ENCODE measurements at places on chromosomes 1 and 21. TPM values are rescaled to one million over a fixed set of nuclear protein-coding genes. Genes with fewer than 3 reads are reported as not detected.

RRP1B gene
- 25.5 TPM for total RNA-seq

TMEM269 gene
- total RNA-seq, result 0.21 TPM

KIF17 gene
- 15.0 TPM for total RNA-seq

BTG2 gene
- total RNA-seq, result 57.9 TPM

HAO2 gene
- not detected for total RNA-seq

C1QC gene
- total RNA-seq, result not detected

NUAK2 gene
- 4.3 TPM for total RNA-seq

FCRL2 gene
- total RNA-seq, result not detected

CLCNKB gene
- 19.0 TPM for total RNA-seq

PLPP3 gene
- total RNA-seq, result 58.2 TPM

GPR37L1 gene
- total RNA-seq, result not detected

MYCL gene
- 8.1 TPM for total RNA-seq

SYT6 gene
- total RNA-seq, result not detected

URB2 gene
- 5.4 TPM for total RNA-seq

CASQ1 gene
- 28.3 TPM for total RNA-seq

ANKRD34A gene
- total RNA-seq, result 4.3 TPM

DNA sequence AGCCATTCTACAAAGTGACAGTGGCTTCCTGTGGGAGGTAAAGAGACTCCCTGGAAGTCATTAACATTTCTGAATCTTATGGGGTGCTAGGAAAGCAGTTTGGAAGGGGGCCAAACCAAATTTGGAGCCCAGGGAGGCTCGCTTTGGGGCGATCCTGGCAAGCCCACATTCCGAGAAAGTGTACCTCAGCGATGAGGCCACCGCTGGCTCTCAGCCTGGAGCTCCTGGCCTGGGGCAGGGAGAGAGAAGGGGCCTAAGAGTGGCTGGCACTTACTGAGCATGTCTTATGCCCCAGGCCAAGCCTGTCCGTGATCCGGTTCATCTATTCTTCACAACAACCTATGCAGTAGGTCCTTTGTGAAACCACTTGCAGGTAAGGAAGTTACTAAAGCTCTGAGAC, 98.8 kb downstream of the CCDC185 start:
- no peaks in the 10 kb centered on the region for H3K27me3 ChIP-seq
- no peak overlapping the region for H3K27ac ChIP-seq
- H3K4me1 ChIP-seq, result peaks cover 8% of the 10 kb centered on the region
- H3K4me3 ChIP-seq, result no peak overlapping the region

GRCh38 chr1:206581571-206581981, 30.7 kb downstream of the EIF2D start:
- DNase-seq, result peak; percentile 38
- peaks cover 3% of the 10 kb centered on the region for H3K4me1 ChIP-seq
- H3K27ac ChIP-seq, result no peak overlapping the region
- no peak overlapping the region for H3K4me3 ChIP-seq
- no peaks in the 10 kb centered on the region for H3K27me3 ChIP-seq
- peaks cover 20% of the 10 kb centered on the region for H3K36me3 ChIP-seq

DNA sequence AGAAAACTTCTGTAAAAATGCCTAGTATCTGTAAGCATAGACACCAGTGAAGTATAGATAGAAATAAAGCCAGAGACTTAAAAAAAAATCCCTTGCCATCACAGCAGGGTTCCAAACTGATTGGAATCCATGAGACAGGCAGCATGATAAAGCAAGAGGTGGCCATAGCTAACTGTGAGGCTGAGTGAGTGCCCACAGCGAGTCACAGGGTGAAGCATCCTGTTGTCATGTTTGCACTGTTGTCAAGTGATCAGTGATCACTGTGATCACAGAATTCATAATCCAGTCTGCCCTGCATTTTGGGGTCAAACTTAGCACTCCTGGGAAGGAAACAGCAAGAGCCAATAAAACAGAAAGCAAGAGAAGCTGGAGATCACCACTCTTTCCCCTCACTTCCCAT, 33.3 kb downstream of the LRRC8B start:
- H3K27ac ChIP-seq, result no peak overlapping the region
- no peaks in the 10 kb centered on the region for H3K27me3 ChIP-seq

- no peak for DNase-seq
- no peak overlapping the region for H3K4me3 ChIP-seq
- no peak overlapping the region for H3K27ac ChIP-seq
- H3K4me1 ChIP-seq, result no peaks in the 10 kb centered on the region
- H3K27me3 ChIP-seq, result no peaks in the 10 kb centered on the region
Observed at GRCh38 chr1:45456531-45456930, 34.4 kb downstream of the TESK2 start.

DNA sequence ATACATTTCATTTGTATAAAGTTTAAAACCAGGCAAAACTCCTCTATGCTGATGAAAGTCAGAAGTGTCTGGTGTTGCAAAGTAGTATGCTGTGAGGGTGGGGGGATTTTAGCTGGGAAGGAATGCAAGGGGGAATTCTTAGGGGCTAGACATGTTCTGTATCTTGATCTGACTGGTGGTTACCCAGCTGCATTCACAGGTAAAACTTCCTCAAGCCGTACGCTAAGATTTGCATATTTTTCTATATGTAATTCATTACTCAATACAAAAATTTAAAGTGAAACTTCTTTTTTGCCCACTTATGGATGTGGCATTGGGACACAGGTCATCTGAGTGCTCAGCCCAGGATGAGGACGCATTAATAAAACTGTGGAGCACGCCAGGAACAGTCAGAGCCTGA, 323.3 kb downstream of the PAPPA2 start:
- H3K27ac ChIP-seq, result peak overlapping the region; percentile 55
- H3K27me3 ChIP-seq, result no peaks in the 10 kb centered on the region
- no peak overlapping the region for H3K4me3 ChIP-seq
- DNase-seq, result no peak

DNA sequence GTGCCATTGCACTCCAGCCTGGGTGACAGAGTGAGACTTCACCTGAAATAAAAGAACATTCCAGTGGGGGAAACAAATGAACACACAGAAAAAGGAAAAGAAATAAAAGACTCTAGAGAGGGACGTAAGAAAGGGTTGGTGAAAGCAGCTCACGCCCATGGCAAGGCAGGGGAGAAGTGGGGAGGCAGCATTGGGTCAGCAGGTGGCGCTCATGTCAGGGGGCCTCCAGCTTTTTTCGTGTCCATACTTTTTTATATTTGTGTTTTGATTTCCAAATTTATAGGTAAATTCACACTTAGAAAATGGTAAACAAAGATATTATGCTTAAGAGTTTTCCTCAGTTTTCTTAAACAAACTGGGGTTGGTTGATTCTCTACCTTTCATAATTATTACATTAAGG, 45.5 kb downstream of the VPS13D start:
- no peak overlapping the region for H3K4me3 ChIP-seq
- no peak overlapping the region for H3K27ac ChIP-seq
- H3K27me3 ChIP-seq, result no peaks in the 10 kb centered on the region

GRCh38 chr1:51157395-51157794, 55.4 kb downstream of the C1orf185 start:
- no peaks in the 10 kb centered on the region for H3K36me3 ChIP-seq
- no peaks in the 10 kb centered on the region for H3K4me1 ChIP-seq
- H3K27me3 ChIP-seq, result no peaks in the 10 kb centered on the region
- H3K4me3 ChIP-seq, result no peak overlapping the region
- H3K27ac ChIP-seq, result no peak overlapping the region
- DNase-seq, result no peak

- no peak overlapping the region for H3K4me3 ChIP-seq
- no peaks in the 10 kb centered on the region for H3K36me3 ChIP-seq
- H3K27ac ChIP-seq, result no peak overlapping the region
- H3K4me1 ChIP-seq, result no peaks in the 10 kb centered on the region
Observed at GRCh38 chr21:44761747-44762208, 39.8 kb downstream of the UBE2G2 start.

GRCh38 chr1:53639251-53639763, 99.7 kb downstream of the GLIS1 start:
- no peak overlapping the region for H3K4me3 ChIP-seq
- DNase-seq, result no peak
- H3K27ac ChIP-seq, result no peak overlapping the region
- no peaks in the 10 kb centered on the region for H3K36me3 ChIP-seq
- H3K4me1 ChIP-seq, result no peaks in the 10 kb centered on the region

DNA sequence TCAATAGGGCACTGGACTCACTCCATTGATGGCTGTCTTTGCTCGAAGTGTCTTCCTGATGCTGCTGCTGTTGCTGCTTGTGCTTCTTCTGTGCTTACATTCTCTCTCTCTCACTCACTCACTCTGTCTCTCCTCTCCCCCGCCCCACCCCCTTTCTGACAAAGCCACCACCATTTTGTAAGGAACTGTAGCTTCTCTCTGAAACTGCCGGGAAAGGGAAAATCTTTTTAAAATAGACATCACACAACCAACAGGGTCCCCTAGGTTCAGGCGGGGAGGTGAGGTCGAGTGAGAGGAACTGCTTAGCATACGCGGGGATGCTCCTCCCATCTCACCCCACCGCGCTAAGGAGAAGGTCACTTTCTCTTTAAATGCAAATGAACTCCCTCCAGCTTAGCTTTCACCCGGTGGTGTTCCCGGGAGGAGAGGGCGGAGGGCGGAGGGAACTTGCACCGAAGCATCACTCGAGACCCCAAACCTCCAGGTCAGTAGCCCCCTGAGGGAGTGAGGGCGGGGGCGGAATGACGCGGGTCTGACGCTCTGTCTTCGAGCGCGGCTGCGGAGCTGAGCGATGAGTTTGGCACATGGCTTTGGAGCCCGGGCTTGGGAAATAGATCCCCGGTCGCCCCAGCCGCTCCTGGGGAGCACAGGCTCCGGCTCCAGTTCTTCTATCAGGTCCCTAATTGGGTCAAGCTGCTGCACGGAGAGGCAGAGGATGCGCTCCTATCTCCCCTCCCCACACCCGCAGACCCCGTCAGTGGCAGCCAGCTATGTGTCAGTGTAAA, at the start of gene CCDC28B:
Gene CCDC28B, plus strand, starts transcription at position 370 of the 785 bp plus-strand sequence. CDS start 1,341 bp downstream, outside the sequence.
- DNase-seq, result peak; percentile 70
- H3K36me3 ChIP-seq, result peaks cover 12% of the 10 kb centered on the region
- H3K27me3 ChIP-seq, result no peaks in the 10 kb centered on the region
- H3K4me1 ChIP-seq, result peaks cover 12% of the 10 kb centered on the region
- peak within 1 kb of the TSS; percentile 77 for H3K27ac ChIP-seq

DNA sequence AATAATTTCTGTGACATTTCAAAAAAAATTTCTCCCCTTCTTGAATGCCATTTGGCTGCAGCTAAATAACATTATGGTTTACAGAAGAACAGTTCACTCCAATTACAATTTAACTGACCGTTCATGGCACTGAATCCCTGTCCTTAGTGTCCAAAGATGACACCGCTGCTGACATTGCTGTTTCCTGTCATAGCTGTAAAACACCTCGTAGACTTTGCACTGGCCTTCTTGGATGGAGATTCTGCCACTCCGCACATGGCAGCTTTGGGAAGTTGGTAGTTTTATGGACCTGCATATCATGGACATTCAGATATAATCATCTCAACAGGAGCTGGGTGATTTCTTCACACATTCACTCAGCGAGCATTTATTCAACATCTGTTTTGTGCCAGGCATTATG, 5.0 kb downstream of the ARMH1 start:
- no peaks in the 10 kb centered on the region for H3K36me3 ChIP-seq
- peaks cover 29% of the 10 kb centered on the region for H3K4me1 ChIP-seq

DNA sequence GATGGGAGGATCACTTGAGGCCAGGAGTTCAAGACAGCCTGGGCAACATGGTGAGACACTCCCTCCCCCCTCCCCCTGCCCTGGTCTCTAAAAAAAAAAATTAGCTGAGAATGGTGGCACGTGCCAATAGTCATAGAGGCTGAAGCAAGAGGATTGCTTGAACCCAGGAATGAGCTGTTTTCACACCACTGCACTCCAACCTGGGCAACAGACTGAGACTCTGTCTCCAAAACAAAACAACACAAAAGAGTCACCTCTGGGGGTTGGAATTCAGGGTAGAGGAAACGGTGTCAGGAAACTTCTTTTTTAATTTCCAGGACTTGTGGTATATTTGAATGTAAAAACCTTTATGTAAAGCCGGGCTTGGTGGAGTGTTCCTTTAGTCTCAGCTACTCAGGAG, 43.2 kb downstream of the RHOU start:
- no peak overlapping the region for H3K27ac ChIP-seq
- H3K36me3 ChIP-seq, result no peaks in the 10 kb centered on the region
- DNase-seq, result no peak
- no peak overlapping the region for H3K4me3 ChIP-seq

DNA sequence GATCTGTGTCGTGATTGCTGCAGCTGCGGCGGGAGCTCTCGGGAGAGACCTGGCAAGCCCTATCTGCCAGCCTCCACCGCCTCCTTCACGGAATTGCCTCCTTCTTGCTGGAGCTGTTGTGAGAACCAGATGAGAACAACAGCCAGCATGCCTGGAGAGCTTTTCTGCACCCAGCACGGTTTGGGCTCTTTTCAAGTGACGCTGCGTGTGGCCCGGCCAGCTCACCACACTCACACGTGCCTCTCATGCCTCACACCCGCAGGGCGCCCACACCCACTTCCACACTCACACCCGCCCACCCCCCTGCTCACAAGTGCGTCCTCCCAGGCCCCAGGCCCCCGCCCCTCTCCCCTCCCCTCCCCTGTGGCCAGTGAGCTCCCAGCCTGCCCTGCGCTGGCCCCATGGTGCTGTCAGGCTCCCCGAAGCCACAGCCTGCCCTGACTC, 135.7 kb upstream of the RUNX3 start:
- H3K4me1 ChIP-seq, result peaks cover 8% of the 10 kb centered on the region
- H3K27me3 ChIP-seq, result no peaks in the 10 kb centered on the region
- no peaks in the 10 kb centered on the region for H3K36me3 ChIP-seq
- no peak overlapping the region for H3K27ac ChIP-seq
- no peak overlapping the region for H3K4me3 ChIP-seq
- DNase-seq, result peak; percentile 45

- peaks cover 3% of the 10 kb centered on the region for H3K4me1 ChIP-seq
- DNase-seq, result no peak
- no peaks in the 10 kb centered on the region for H3K36me3 ChIP-seq
- H3K27me3 ChIP-seq, result no peaks in the 10 kb centered on the region
Observed at GRCh38 chr1:29286194-29286767, 50.0 kb downstream of the PTPRU start.

DNA sequence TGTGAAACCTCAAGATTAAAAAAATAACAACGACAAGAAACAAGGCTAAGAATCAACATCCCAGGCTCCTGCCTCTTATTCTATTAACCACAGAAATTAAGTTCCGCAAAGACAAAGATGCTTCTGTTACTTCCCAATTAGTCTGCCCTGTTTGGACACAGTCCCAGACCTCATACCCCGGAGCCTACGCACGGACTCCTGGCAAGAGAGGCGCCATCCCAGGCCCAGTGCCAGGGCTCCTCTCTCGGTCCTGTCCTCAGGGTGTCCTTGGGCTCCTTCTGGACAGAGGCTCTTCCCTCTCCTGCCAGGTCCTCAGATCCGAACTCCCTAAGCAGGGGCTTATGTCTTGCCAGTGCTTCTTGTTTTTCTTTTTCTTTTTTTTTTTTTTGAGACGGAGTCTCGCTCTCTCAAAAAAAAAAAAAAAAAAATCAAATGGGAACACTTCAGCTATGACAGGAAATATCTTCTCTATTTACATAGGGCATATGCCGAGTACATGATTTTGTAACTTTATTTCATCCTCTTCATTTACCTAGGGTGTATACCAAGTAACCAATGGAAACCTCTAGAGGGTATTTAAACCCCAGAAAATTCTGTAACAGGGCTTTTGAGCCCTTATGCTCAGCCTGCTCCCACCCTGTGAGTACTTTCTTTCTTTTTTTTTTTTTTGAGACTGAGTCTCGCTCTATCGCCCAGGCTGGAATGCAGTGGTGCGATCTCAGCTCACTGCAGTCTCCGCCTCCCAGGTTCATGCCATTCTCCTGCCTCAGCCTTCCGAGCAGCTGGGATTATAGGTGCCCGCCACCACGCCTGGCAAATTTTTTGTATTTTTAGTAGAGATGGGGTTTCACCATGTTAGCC, 11.7 kb upstream of the ENO1 start:
- H3K4me1 ChIP-seq, result no peaks in the 10 kb centered on the region
- no peaks in the 10 kb centered on the region for H3K27me3 ChIP-seq
- no peak overlapping the region for H3K4me3 ChIP-seq
- H3K36me3 ChIP-seq, result no peaks in the 10 kb centered on the region
- H3K27ac ChIP-seq, result no peak overlapping the region

Data from cardiac muscle cell (in vitro differentiated cells and primary cell).